ENCODE measurements at places on chromosomes 12 and 14. TPM values are rescaled to one million over a fixed set of nuclear protein-coding genes. Genes with fewer than 3 reads are reported as not detected.

The FOXA1 gene
- 80.6 TPM for total RNA-seq

The TMPRSS12 gene
- total RNA-seq = not detected

The HRK gene
- total RNA-seq = 0.15 TPM

DNA sequence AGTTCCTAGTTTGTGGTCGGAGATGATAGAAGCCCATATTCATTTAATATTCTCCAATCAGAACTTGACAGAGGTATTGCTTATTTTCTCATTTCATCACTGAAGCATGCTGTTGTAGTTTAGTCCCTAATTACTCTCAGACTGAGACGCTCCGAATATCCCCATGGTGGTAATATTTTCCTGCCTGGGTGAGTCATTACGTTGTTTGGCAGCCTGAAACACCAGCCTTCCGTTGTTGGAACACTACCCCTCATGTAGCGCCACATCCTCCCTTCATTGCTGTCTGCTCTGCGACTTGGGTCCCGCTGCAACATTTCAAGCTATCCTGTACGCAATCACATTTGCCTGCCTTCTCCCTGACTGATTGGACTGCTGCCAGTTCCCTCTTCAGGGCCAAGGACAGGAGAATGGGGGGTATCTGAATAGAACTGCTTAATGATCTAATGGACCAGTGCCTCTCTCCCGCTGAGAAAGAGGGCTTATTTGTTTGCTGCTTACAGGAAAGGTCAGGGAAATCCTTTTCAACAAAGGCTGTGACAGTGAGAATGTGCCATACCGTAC lies 369.1 kb downstream of the NPAS3 start:
- DNase-seq = no peak
- H3K36me3 ChIP-seq = no peaks in the 10 kb centered on the region
- no peaks in the 10 kb centered on the region for H3K4me1 ChIP-seq
- no peaks in the 10 kb centered on the region for H3K27me3 ChIP-seq

DNA sequence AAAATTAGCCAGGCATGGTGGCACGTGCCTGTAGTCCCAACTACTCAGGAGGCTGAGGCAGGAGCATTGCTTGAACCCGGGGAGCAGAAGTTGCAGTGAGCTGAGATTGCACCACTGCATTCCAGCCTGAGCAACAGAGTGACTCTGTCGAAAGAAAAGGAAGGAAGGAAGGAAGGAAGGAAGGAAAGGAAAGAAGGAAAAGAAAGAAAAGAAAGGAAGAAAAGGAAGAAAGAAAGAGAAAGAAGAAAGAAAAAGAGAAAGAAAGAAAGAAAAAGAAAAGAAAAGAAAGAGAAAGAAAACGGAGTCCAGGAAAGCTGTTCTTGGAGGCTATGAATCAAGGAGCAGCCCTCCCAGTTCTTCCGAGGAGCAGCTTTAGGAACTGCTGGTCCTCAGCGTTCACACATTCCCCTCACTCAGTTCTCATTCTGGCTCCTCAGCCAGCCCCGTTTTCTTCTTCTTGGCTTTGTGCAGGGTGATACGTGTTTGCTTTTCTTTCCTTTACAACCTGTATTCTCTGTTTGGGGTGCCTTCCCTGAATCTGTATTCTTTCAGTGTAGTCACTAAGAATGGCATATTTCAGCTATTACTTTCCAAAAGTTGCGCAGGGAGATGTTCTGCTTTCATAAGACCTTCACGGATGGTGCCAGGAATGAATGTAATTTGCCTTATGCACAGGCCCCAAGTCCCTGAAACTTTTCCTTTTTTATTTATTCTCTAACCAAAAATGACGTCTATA lies 12.2 kb downstream of the FBXL14 start:
- H3K27ac ChIP-seq = no peak overlapping the region
- no peaks in the 10 kb centered on the region for H3K36me3 ChIP-seq
- H3K4me3 ChIP-seq = no peak overlapping the region
- DNase-seq = no peak
- no peaks in the 10 kb centered on the region for H3K27me3 ChIP-seq

- no peak overlapping the region for H3K4me3 ChIP-seq
- H3K4me1 ChIP-seq = no peaks in the 10 kb centered on the region
- H3K36me3 ChIP-seq = no peaks in the 10 kb centered on the region
- DNase-seq = no peak
- H3K27me3 ChIP-seq = no peaks in the 10 kb centered on the region
Measured at GRCh38 chr12:7542046-7542445, 38.5 kb upstream of the CD163 start.

DNA sequence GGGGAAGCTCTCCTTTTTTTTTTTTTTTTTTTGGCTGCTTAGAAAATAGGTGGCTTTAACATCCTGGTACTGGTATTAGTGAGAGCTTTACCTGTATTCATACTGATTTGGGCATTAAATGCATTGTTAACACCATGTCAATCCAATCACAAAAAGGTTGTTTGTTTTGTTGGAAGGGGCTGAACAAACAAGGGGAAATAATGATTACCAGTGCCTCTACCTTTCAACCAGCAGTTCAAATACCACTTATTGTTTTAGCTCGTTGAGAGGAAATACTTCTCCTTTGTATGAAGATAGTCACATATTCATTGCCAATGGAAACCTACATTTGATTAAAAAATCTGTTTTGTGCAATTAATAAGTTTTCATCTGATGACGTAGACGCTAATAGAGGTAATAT lies 72.9 kb downstream of the MIPOL1 start:
- no peaks in the 10 kb centered on the region for H3K36me3 ChIP-seq
- no peak for DNase-seq

- H3K4me3 ChIP-seq = no peak overlapping the region
- H3K4me1 ChIP-seq = no peaks in the 10 kb centered on the region
- no peaks in the 10 kb centered on the region for H3K27me3 ChIP-seq
- H3K27ac ChIP-seq = no peak overlapping the region
- no peak for DNase-seq
- H3K36me3 ChIP-seq = no peaks in the 10 kb centered on the region
Measured at GRCh38 chr14:24665440-24665991, 31.5 kb upstream of the GZMB start.

Data from breast epithelium (tissue), 4 donors.